SK-N-SH (cell line): ENCODE measurements at places on chromosomes 4 and X.

DNA sequence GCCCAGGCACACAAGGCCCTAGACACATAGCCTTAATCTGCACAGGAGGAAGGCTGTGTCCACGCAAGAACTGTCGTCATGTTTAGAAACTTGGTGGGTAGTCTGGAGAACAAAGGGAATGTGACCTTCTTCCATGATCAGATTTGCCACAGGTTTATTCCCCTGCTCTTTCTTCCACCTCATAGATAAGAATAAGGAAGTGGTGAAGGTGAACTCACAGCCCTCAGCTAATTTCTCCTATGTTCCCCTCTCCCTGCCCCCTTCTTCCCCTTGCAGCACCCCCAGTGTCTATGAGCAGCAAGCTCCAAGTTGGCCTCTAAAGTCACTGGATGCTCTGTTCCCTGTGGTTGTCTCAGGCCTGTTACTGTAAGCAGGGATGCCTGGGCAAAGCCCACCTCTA is 39.8 kb upstream of the LAS1L start:
- no peak for DNase-seq

DNA sequence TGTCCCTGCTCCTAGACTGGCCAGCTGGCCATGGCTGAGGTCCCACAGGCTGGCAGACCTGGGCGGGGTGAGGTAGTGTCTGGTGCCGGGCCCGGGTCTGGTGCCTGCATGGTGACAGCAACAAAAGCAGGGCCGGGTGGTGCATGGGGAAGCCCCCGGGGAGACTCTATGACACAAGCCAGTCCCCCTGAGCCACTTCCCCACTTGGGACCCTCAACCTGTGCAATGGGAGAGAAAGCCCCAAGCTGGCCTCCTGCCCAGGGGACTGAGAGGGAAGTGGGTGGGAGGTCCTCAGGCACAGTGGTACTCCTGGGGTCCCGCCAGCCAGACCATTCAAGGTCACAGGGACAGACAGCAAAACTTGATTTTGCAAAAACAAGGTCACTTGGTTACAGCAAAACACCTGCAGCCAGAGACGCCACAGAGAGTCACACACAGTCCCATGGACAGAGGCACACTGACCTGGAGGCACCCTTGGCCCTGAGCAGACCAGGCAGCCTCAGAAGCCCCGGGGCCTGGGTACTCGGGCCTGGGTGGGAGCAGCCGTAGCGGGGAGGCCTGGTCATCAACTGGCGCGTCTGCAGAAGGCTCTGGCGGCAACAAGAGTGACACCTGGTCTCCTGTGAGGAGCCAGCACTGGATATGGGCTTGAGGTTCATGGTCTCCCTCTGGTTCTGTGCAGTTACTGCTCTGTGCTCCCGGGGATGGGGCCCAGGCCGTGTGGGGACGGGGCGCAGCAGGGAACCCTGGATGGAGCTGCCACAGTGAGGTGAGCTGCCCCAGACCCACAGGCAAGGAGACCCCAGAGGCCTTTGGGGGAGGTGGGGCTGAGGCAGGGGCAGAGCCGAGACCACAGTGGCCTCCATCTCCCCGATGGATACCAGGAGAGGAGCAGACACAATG is 60.6 kb downstream of the HTRA3 start:
- DNase-seq, result no peak

- no peak for DNase-seq
Observed at GRCh38 chr4:87209696-87210095, 10.7 kb downstream of the KLHL8 start.

DNA sequence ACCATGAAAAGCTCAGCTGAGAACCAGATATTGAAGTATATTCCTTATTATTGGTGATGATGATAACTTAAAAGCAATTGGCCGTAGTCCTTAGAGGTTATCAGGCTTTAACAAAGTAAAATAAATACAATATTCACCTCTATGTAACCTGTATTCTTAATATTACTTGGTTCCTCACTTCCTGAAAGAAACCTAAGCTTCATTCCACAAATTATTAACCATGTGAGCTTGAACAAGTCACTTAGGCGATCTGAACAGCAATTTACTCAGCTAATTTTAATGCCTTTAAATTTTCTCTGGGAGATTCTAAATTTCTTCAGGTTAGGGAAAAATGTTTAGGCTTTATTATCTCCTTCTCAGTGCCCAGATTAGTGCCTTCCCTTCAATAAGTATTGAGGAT is 69.2 kb downstream of the CLDN22 start:
- DNase-seq, result no peak

- DNase-seq, result no peak
Observed at GRCh38 chrX:31609130-31609529, 537.3 kb upstream of the FTHL17 start.

DNA sequence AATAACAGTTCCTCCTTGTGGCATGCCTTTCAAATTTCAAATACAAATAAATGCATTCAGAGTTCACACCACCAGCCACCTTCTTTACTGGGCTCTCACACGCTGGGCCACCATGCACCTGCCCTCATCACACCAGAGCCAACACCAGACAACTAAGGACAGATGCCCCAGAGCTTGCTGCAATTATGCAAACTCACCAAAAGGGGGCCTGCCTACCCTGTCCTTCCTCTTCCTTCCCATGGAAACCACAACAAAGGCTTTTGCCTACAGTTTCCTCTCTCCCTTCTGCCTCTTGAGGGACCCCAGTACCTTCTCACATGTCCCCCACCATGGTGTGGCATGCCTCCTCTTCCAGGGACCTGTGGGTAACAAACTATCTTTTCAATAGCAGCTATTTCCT is 1333.9 kb upstream of the TENM3 start:
- no peak for DNase-seq

GRCh38 chr4:30385650-30386049 is 334.5 kb upstream of the PCDH7 start:
- no peak for DNase-seq

GRCh38 chr4:184472614-184473498 is 1.5 kb downstream of the IRF2 start:
- DNase-seq, result peak; percentile 87

GRCh38 chr4:138916763-138917162 is 98.8 kb upstream of the NOCT start:
- DNase-seq, result no peak

GRCh38 chrX:17242470-17242869 is 132.5 kb upstream of the NHS start:
- DNase-seq, result peak; percentile 57

- DNase-seq, result no peak
Observed at GRCh38 chr4:68995292-68995691, 43.7 kb upstream of the UGT2A3 start.

DNA sequence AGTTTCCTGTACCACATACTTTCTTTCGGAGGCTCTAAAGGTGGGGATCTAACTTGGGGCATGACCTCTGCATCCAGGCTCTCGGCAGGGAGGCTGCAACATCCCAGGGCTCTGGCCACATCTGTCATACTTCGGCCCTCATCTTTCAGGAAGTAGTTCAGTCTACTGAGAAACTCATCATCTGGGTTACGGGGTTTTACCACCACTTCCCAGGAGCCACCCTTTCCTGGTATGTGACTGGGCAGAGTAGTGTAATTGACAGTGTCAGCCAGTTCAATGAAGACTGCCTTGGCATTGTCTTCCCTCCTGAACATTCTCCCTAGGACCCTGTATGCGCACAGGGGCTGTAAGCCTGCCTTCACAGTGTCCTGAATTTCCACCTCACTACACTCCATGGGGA is 2.8 kb downstream of the PNMA5 start:
- no peak for DNase-seq

GRCh38 chr4:129403848-129404247 is 307.9 kb downstream of the C4orf33 start:
- no peak for DNase-seq

GRCh38 chr4:80840396-80840795 is 190.1 kb upstream of the BMP3 start:
- no peak for DNase-seq

DNA sequence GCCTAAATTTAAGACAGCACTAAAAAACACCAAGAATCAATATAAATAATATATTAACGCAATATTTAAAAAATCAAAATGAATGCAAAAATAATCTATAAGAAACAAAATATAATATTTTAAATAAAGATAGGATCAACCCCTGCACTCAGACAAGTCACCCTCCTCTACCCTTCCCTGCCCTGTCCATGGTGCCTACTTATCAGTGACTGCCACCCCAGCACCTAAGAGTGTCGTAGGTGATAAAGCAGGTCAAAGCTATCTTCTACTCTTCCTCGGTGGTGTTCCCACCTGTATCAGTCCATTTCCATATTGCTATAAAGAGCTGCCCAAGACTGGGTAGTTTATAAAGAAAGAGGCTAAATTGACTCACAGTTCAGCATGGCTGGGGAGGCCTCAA is 251.9 kb downstream of the STIM2 start:
- DNase-seq, result no peak

DNA sequence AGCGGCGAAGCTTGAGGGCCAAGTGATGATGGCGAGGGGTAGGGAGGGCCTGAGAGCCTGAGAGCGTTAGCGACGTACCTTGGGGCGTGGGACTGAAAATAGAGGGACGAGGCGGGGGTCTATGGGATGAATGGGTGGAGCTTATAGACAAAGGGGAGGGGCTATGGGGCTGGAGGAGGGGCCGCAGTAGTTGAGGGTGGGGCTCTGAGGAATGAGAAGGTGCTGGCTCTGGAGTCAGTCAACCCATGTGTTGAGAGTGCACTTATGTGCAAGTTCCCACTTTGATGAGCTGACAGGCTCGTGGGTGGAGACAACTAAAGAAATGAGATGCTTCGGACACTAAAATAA is 488 bp downstream of the TBC1D25 start:
- peak; percentile 71 for DNase-seq

- no peak for DNase-seq
Observed at GRCh38 chr4:75699299-75699698, 25.1 kb upstream of the USO1 start.

DNA sequence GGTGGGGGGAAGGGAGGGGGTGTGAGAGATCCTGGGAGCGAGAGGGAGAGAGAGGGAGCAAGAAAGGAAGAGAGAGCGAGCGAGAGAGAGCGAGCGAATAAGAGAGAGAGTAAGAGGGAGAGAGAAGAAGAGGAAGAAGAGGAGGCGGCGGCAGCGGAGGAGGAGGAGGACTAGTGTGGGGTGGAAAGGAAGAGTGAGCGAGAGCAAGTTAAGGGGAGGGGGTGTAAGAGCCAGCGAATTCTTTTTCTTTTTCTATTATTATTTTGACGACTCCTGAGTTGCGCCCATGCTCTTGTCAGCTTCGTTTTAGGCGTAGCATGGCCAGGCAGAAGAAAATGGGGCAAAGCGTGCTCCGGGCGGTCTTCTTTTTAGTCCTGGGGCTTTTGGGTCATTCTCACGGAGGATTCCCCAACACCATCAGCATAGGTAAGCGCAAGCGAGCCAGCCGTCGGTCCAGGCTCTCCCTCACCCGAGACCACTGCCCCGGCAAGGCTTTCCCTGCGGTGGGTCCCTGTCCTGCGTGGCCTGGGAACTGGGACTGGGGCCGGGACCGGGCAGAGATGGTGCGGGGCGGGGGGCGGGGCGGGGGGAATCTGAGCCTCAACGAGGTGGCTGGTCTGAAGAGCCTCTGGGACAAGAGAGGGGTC is at the start of gene GRIA3:
TSS of gene GRIA3 (plus strand) at position 60 of the 647 bp plus-strand sequence. CDS start at position 318, 258 bp downstream.
- DNase-seq, result peak; percentile 29

- DNase-seq, result no peak
Observed at GRCh38 chr4:76007089-76007862, at the start of gene CXCL9. Gene CXCL9, minus strand, starts transcription at chr4:76007509. Its CDS starts 60 bp downstream, at chr4:76007449.

- DNase-seq, result peak; percentile 29
Observed at GRCh38 chrX:103356858-103357257, 552 bp downstream of the TCEAL9 start.

- DNase-seq, result no peak
Observed at GRCh38 chr4:4539481-4539880, 2.4 kb downstream of the STX18 start.

- peak; percentile 58 for DNase-seq
Observed at GRCh38 chr4:173509036-173510001, 20.7 kb downstream of the HAND2 start.

DNA sequence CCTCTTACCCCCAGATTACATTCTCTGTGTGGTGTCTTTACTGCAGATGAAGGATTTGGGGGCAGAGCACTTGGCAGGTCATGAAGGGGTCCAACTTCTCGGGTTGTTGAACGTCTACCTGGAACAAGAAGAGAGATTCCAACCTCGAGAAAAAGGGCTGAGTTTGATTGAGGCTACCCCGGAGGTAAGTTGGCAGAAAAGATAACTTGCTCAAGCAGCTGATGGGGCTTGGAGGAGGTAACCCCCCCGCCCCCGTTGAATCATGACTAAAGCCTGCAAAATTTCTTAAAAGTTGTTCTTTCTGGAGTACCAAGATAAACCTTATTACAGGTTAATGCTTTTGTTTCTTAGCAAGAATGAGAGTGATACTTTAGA is 1.5 kb downstream of the CCNG2 start:
- DNase-seq, result no peak

DNA sequence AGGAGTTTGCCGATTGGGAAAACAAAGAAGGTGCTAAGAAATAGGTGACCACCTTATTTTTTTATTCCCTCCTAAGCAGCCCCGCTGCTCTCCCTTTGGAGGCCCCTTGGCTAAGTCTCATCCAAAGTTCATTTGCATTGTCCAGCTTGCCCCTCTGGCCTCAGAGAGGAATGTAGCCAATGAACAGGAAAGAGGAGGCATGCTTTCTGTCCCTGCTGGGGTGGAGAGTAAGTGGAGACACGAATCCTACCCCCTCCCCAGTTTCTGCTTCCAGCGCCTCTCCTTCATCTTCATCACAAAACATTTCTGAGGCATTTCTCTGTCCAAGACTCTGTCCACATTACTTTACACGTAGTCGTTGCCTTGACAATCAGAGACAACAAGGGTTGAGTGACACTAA is 38.7 kb downstream of the NLGN3 start:
- no peak for DNase-seq

- DNase-seq, result no peak
Observed at GRCh38 chr4:26670903-26671537, 87.1 kb downstream of the TBC1D19 start.

DNA sequence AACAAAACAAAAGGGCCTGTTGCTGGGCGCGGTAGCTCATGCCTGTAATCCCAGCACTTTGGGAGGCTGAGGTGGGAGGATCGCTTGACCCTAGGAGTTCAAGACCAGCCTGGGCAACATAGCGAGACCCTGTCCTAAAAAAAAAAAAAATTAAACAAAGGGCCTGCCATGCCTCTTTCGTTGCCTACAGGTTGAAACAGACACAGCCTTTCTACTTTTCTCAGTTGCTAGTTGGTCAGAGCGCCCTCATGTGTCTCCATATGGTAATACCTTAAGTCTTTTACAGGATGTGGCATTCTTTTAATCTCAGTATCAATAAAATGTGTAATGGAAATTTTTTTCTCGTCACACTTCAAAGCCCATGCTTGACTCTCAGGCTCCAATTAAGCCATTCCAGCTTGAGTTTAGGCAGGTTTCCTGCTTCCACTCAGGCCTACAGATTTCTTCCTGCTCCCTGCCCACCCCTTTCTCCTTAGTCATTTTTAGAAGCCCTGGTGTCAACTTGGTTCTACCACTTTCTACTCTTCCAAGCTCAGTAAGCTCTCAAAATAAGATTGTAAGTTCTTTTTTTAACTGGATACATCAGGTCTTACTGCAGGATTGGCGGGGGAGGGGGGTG is 4.6 kb upstream of the SOWAHD start:
- peak; percentile 57 for DNase-seq
